ENCODE measurements at places on chromosomes 16 and 17.

GRCh38 chr16:67547423-67548264 lies 14.7 kb upstream of the CTCF start:
- DNase-seq = peak; percentile 97

- no peak for DNase-seq
Observed at GRCh38 chr16:30992931-30993816, 8.2 kb downstream of the HSD3B7 start.

- DNase-seq = peak; percentile 98
Observed at GRCh38 chr17:29722411-29723198, 99.9 kb upstream of the CORO6 start.

- peak; percentile 33 for DNase-seq
Observed at GRCh38 chr16:74605332-74605731, 1.6 kb downstream of the GLG1 start.

- DNase-seq = no peak
Observed at GRCh38 chr17:42111871-42112551, 503 bp downstream of the DHX58 start.
